ENCODE measurements at places on chromosomes 16 and 17.

DNA sequence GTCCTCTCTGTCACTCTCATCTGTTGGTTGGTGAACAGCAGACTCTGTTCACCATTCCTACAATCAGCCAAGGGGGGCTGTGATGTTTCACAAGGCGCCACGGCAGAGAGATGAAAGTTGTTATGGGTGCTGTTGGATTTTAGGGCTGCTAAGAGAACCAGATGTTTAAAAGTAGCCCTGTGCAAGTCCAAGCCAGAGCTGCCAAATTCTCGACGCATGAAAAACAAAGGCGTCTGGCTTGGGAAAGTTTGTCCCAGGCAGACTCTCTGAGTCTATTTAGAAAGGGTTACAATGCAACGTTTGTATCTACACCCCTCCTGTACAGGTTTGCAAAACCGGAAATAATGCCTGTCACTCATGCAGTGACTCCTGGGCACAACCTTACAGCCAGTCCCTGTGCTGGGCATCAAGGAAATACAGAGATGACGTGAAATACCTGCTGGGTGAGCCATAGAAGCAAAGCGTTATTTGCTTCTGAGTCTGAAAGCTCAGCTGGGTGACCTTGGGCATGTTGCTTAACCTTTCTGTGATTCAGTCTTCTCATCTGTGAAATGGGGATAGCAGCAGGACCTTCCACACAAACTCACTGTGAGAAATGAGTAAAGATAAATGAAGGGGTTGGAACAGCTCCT is 74.8 kb downstream of the XYLT1 start:
- no peak for DNase-seq

GRCh38 chr17:15288859-15289258 is 23.7 kb upstream of the PMP22 start:
- no peak for DNase-seq

DNA sequence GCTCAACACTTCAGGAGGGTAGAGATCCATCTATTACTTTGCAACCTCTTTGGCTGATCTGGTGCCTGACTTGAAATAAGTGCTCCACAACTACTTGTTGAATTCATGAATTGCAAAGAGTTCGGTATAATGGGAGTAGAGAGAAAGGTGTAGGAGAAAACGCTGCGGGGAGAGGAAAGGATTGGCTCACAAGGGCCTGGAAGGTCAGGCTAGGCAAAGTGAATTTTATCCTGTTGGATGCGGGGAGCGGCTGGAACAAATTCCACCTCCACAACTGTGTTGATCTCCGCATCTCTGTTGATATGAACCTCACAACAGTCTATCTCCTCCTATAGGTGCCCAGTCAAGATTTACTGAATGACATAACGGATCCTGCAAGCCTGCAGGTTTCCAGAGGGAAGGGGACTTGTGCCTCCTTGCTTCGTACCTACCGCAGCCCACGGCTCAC is 684 bp downstream of the SLX4 start:
- DNase-seq, result no peak

- DNase-seq, result no peak
Observed at GRCh38 chr16:4193920-4194319, 48.0 kb downstream of the SRL start.

GRCh38 chr17:71114911-71115668 is 945.8 kb downstream of the KCNJ2 start:
- DNase-seq, result no peak

DNA sequence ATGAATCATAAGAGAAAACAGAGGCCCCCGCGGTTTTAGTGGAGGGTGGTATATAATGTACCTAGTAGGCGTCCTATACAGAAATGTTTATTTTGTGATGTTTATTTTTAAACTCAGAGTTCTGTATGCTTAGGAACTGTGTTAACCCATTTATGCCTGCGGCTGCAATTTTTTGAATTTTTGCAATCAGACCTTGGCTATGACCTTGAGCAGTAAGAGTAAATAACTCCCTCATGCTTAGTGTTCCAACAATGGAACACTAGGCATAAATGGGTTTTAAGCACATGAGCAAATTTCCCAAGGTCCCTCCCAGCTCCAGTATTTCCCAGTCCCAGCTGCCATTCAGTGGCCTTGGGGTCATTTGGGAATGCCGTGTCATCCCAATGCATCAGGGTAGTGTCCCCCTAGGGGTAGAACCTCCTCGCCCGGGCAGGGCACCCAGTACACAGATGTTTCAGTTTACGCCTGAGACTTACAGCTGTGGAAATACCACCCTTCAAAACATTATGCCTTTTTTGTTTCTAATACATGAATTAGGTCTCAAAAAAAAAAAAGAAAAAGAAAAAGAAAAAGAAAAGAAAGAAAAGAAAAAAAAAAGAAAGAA is 605.8 kb upstream of the CDH11 start:
- DNase-seq, result no peak

GRCh38 chr17:59892251-59892923 is 356 bp downstream of the TUBD1 start:
- no peak for DNase-seq

DNA sequence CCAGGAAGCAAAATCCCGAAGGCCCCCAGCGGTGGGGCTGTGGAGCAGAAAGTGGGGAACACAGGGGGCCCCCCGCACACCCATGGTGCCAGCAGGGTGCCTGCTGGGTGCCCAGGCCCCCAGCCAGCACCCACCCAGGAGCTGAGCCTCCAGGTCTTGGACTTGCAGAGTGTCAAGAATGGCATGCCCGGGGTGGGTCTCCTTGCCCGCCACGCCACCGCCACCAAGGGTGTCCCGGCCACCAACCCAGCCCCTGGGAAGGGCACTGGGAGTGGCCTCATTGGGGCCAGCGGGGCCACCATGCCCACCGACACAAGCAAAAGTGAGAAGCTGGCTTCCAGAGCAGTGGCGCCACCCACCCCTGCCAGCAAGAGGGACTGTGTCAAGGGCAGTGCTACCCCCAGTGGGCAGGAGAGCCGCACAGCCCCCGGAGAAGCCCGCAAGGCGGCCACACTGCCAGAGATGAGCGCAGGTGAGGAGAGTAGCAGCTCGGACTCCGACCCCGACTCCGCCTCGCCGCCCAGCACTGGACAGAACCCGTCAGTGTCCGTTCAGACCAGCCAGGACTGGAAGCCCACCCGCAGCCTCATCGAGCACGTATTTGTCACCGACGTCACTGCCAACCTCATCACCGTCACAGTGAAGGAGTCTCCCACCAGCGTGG is 6.5 kb downstream of the CBX2 start:
- DNase-seq, result no peak

GRCh38 chr17:12693640-12694039 is 27.9 kb downstream of the MYOCD start:
- no peak for DNase-seq

DNA sequence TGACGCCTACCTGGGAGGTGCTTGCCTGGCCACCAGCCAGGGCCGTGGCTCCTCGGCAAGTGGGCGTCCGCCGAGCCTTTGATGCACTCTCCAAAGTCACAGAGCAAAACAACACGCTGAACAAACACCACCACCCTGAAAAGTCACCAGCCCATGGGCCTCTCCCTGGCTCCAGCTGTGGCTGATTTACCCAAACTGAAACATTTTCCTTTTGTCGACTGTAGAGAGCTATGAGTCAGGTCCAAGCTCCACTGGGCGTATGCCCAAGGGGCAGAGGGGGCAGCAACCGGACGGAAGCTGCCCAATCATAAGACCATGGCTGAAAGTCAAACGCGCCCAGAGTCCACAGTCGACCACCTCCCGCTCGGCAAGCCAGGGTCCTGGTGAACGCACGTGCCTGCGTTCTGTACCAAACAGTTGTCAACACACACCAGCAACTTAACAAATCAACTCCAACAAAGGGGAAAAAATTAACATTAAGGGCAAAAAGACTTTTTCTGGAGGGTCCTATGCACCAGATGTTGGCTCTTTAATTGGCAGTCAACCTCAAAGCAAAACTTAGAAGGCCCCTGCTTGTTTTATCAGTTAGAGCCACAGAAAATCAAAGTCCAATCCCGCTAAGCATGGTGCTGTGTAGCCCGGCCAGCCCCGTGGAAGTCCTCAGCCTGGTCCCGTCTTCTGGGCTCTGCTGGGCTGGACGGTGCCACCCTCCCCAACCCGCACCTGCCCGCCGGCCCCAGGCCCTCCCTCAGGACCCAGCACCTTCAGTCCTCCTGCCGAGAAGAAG is 47.3 kb downstream of the TBC1D16 start:
- DNase-seq, result no peak

GRCh38 chr17:32672711-32673110 is 185.9 kb downstream of the CDK5R1 start:
- no peak for DNase-seq
